ENCODE measurements at places on chromosomes 2 and 18. TPM values are rescaled to one million over a fixed set of nuclear protein-coding genes. Genes with fewer than 3 reads are reported as not detected.

- DNase-seq = no peak
These were observed at the start of gene GAD1 for GRCh38 chr2:170816504-170817092. GAD1 (plus strand) TSS chr2:170816887; CDS start chr2:170818592, 1,705 bp downstream.

DNA sequence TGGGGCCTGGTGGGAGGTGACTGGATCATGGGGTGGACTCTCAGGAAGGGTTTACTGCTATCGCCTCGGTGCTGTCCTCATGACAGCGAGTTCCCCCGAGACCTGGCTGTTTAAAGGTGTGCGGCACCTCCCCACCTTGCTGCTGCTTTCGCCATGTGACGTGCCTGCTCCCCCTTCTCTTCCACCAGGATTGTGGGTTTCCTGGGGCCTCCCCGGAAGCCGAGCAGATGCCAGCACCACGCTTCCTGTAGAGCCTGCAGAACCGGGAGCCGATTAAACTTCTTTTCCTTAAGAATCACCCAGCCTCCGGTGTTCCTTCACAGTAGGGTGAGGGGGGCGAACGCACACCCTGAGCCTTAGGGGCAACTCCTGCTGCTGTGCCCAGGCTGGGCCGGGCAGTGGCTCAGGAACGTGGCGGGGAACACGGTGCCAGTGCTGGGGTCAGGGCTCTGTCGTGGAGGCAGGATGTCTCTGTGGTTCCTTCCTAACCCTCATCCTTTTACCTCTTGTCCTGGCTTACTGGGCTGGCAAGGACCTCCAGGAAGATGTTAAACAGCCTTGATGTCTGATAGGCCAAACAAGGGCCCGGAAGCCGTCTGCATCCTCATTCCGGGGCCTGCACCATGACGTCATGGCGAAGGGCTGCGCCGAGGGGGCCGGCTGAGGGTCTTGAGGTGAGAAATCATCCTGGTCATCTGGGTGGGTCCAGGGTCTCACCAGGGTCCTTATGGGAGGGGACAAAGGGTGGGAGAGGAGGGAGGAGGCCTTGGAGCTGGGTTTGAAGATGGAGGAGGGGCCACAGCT is 12.7 kb downstream of the NEU4 start:
- no peak for DNase-seq

SLC5A7 gene
- not detected for total RNA-seq

RGPD4 gene
- not detected for total RNA-seq

DBI gene
- 34.1 TPM for total RNA-seq

DCDC2C gene
- total RNA-seq = not detected

HOXD9 gene
- total RNA-seq = 0.15 TPM

- DNase-seq = no peak
These were observed 342.9 kb downstream of the INSIG2 start for GRCh38 chr2:118431165-118431517.

DNA sequence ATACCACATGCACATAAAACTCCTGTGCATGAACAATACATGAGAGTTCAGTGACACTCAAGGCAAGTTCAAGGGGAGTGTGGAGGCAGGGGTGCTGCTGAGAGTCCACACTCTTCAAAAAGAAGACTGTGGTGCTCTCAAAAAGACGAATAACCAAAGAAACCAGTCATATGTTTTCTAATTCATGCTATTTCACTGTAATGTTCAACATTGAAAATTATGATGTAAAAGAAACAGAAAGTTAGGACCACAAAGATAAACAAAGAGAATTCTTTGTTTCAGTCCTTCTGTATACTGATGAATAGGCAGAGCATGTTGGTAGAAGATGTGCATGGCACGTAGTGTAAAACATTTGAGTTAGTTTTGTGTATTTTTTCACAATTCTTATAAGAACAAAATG is 864.2 kb upstream of the LRATD1 start:
- no peak for DNase-seq

- no peak for DNase-seq
These were observed 8.4 kb upstream of the GPC1 start for GRCh38 chr2:240426845-240427721.

DNA sequence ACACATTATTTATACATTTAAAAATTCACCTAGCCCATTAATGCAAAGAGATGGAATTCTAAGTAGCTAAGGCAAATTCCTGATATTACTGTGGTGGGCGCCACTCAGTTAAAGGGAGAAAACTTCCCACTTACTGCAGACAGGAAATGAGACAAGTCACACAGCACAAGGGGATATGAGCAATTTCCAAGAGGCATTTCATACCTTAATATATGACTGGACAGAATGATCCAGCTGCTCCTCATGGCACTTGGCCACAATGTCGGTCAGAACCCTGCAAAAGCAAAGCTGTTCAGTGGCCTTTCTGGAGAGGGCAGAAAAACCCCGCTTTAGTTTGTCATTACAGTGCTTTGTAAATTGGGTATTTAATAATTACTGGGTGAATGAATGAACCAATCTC is 121.4 kb upstream of the CCDC195 start:
- DNase-seq = no peak

- no peak for DNase-seq
These were observed 757.4 kb downstream of the SATB2 start for GRCh38 chr2:198700319-198700718.

DNA sequence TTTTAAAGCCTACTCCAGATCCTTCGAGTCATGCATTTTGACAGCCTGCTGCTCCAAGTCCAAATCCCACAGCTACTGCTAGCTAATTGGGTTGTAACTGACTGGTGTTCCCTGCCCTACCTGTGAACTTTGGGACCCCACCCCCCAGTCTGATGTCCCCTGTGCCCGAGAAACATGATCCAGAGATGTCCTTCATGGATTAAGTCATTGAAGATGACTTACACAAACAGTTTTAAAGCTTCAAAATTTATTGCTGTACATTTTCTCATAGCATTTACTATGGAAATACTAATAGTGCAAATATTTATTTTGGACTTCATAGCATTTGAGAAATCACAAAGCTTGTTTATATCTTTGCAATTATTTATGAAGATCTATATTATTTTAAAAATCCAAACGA is 73.1 kb downstream of the MBD2 start:
- no peak for DNase-seq

- no peak for DNase-seq
These were observed 124.4 kb downstream of the INHBB start for GRCh38 chr2:120470041-120470965.

DNA sequence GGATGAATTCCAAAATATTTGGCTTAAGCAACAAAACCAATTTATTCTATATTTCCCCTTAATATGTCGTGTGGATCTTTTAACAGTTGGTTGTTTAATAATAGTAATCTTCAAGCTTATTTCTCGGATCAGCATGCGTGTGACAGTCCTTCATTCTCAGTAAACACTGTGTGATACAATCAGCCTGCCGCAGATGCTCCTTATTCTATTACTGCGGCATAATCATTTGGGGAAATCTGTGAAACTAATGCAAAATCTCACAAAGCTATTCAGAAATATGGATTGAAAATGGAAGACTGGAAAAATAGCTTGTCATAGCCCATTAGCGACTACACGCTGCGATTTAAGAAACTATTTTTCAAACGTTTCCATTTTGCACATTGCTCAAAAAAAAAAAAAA is 36.9 kb downstream of the LINC00305 start:
- DNase-seq = no peak

IL1A gene
- total RNA-seq = 0.12 TPM

SCYGR5 gene
- total RNA-seq = not detected

IKZF2 gene
- 23.4 TPM for total RNA-seq

MBD2 gene
- total RNA-seq = 83.8 TPM

DARS1 gene
- total RNA-seq = 73.3 TPM

- no peak for DNase-seq
These were observed 104.5 kb upstream of the CAVIN2 start for GRCh38 chr2:191951376-191951775.

DNA sequence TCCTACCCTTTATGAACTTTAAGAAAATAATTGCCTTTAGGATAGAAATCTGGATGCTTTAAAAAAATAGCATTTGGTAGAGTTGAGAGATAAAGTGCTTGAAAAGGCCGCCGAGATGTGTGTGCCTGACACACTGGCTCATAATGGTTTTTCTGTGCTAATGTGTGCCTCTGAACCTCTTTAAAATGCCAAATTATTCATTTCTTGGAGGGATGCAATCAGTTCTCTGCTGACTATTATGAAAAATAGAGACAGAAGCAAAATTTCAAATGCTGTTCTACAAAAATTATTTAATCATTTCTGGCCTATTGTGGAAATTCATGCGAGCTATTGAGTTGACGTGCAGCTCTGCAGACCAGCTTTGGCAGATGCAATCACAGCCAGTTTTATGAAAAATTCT is 18.0 kb upstream of the MBP start:
- no peak for DNase-seq

TXNDC9 gene
- total RNA-seq = 12.3 TPM

GRCh38 chr18:43539862-43540261 is 262.6 kb upstream of the SYT4 start:
- no peak for DNase-seq

- DNase-seq = no peak
These were observed 124.4 kb downstream of the COMMD1 start for GRCh38 chr2:62029910-62030309.

GRCh38 chr2:186551323-186552050 is 38.4 kb upstream of the ITGAV start:
- no peak for DNase-seq

MC2R gene
- total RNA-seq = not detected

DNA sequence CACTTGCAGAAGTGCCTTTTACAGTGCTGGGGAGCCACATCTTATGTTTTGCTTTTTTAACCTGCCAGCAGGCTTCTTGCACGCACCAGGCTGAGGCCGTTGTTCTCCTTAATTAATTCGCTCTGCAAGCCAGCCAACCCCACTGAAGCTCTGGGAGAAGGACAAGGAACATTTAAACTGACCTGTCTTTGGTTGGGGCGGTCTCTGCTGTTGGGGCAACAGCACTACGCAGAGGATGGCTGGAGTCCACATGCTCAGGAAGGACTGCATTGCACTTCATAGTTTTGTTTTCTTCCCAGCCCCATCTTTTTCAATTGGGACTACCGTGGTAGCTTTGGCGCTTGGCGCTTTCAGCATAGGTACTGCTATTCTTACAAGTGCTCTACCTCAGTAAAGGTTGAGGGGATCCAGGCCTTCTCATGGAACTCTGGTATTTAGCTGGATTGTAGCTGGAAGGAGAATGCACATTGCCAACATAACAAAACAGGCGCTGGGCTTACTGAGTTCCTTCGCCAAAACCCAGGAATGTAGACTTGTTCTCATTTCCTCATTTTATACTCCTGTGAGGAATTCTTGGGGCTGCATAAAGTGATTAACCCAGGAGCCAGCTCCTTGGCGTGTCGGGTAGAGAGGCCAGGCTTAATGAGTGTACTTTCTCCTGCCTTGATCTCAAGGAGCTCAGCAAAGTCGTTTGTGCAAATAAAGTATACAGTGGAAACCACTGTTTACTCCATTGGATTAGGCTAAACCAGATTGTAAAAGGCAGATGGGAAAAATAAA is 146.2 kb downstream of the PRKCE start:
- DNase-seq = no peak

DNA sequence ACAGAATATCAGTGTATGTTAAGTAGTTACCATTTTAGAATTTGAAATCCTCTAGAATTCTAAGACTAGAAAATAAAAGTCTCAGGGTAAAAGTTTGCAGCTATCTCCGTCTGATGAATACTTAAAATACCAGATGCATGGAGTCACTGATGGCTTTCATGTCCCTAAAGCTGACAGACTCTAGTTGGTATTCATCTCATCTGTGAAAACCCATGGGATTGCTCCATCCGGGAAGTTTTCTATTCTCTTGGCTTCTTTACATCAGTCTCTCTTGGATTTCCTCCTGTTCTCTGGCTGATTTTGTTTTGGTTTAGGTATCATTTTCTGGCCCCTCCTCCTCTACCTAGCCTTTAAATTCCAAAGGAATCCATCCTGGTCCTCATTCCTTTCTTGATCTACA is 465.6 kb upstream of the POU3F3 start:
- no peak for DNase-seq

PASK gene
- total RNA-seq = 272 TPM

KIAA2012 gene
- total RNA-seq = not detected

GRCh38 chr2:104025295-104025694 is 828.6 kb upstream of the POU3F3 start:
- DNase-seq = no peak

SCYGR4 gene
- not detected for total RNA-seq

GRCh38 chr2:38945911-38946310 is 56.2 kb downstream of the ARHGEF33 start:
- no peak for DNase-seq

LRP2 gene
- total RNA-seq = not detected

DNA sequence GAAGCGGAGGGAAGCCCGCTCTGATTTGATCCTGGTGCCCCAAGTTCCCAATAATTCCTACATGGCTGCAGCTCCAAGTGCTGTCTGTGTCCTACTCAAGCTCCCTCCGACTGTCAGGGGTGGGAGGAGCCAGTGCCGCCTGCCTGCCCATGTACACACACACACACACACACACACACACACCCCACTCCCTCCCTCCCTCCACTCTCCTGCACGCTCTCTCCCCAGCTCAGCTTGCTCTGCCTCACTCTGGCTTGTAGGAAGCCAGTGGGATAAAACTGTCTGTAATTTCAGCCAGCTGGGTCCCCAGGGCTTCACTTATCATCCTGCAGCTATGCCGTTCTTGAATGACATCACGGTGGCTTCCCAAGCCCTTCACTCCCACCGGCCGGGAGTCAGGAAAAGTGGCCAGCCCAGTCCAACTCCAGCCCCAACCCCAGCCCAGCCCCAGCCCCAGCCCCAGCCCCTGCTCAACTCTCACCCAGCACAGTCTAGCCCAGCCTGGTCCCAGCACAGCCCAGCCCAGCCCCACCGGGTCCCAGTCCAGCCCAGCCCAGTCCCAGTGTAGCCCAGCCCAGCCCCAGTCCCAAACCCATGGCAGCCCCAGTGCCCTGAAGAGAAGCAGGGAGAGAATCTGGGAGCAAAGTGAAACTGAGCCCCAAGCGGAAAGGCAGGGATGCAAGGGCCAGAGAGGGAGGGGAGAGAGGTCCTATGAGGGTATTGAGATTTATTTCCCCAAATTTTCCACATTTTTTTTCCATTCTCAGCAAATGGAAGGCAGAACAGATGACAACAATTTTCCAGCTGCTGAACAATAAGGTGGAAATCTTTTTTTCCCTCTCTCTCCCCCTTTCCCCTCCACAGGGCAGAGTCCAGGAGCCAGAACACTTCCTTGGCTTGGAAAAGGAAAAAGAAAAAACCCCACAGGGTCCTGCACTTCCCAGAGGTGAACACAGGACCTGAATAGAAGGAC is 144.0 kb downstream of the TNS1 start:
- DNase-seq = no peak

SOCS6 gene
- 1.7 TPM for total RNA-seq

- no peak for DNase-seq
These were observed 239.0 kb upstream of the SMAD7 start for GRCh38 chr18:49189772-49190171.
